ENCODE measurements at places on chromosomes 1 and 21.

DNA sequence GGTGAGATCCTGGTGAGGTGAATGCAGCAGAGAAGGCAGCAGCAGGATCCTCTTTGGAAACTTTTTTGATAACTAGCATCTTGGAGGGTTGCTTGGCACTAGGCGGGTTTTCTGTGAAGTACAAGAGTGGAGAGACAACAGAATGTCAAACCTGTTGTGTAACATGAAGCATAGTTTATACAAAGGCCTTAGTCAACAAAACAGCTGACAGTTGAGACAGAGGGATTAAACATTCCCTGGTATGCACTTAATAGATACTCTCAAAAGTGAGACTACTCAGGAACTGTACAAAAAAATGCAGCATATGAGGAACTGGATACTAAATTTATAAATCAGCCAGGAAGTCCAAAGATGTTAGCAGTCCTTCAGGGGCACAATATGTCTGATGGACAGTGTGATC, 16.4 kb upstream of the CCDC17 start:
- no peak for DNase-seq

- peak; percentile 49 for DNase-seq
Measured at GRCh38 chr1:244653439-244654107, 647 bp downstream of the DESI2 start.

DNA sequence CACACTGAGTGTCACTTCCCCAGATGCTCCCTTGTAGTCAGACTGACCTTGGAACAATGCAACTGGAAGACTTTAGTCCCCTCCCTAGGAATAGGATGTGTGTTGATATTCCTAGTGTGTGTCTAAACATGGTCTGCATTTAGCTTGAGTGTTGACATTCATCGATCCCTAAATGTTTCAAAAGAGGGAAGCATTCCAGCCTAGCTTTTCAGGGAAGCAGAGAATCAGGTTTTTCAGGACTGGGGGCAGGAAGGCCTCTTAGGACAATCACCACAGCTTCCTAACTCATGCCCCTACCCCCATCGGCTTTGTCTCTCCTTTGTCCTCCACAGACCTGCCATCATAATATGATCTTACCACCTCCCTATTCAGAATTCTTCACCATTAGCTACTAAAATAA, 43.4 kb downstream of the NMNAT2 start:
- no peak for DNase-seq

DNA sequence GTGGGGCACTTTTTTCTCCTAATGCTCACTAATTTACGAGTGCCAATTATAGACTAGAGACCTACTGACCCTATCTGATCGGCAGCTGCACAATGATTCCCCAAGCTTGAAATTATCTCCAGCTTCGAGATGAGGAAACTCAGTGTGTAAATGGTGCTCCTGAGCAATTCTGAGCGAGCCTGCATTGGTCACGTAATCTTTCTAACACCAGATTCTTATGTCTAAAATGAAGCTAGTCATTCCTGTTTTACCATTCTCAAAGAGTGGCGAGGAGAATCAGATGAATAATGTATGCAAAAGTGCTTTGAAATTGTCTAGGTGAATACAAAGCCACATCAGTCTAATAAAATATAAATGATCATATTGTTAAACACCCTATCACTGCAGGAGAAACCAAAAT, 318.1 kb upstream of the FAM78B start:
- no peak for DNase-seq

- DNase-seq: no peak
Measured at GRCh38 chr1:30657131-30658013, 66.0 kb downstream of the MATN1 start.

GRCh38 chr1:221626041-221626440, 115.8 kb downstream of the DUSP10 start:
- no peak for DNase-seq

DNA sequence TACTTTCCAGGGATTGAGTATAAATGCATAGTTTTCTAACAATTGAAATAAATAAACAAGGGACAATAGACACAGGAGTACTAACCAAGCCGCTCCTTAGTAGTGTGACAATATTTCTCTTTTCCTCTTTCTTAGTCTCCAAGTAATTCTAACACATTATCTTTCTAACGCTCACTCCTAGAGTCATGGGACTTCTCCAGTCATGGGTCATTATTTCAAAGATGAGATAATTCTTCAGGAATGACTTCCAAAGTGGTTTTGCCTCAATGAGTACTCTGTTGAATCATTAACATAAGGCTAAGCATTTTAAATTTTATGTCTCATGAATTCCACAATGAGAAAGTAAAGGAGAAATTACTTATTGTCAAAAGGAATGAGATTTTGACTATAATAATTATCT, 605.8 kb upstream of the ADAMTS5 start:
- no peak for DNase-seq

- DNase-seq: no peak
Measured at GRCh38 chr1:67571406-67571805, 113.6 kb upstream of the GADD45A start.

DNA sequence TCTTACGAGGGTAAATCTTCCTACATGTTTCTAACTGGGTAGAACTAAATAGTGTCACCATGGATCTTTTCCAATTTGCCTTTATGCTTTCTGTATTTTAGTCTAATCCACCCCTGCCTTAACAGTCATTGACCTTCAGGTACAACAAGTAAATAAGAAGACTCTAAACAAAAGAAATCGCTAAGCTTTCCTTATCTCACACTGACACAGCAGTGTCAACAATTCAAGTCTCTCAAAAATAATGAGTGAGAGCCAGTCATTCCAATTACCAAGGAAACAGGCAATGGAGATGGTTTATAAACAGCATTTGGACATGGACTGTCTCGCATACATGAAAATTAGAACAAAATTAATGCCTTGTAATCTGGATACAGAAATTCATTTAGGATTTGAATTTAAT, 365.8 kb downstream of the VAV3 start:
- DNase-seq: no peak

DNA sequence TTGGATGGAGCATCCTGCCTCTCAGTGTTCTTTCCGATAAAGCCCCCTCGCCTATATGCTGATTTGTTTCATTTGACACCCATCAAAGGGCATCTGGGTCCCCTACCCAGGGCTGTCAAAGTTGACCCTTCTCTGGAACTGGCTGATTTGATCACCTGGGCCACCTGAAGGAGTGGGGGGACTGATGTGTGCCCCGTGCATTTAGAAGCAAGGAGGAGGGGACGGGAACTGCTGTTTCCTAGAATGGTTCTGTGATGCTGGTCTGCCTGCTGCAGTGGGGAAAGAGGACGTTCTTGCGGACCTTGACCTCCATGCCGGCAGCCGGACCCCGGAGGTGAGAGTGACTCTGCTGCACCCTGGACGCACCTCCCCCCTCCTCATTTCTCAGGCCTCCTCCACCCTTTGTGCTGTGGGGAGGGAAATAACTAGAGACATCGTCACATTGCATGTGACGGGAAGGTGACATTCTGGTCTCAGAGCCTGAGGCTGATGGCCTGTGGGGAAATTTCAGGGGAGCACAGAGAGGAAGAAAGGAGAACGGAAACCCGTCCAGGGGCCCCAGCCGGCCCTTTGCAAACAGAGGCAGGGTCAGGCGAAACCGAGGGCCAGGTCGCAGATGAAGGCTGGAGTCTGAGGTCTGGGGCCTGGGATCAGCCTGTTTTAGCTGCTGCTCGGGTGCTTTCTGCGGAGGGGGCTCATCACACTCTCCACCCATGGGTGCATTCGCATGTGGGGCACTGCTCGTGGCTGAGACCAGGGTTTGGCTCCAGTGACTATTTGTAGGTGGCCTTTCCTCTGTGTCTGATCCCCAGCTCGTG, 25.7 kb downstream of the CRYAA start:
- peak; percentile 39 for DNase-seq

DNA sequence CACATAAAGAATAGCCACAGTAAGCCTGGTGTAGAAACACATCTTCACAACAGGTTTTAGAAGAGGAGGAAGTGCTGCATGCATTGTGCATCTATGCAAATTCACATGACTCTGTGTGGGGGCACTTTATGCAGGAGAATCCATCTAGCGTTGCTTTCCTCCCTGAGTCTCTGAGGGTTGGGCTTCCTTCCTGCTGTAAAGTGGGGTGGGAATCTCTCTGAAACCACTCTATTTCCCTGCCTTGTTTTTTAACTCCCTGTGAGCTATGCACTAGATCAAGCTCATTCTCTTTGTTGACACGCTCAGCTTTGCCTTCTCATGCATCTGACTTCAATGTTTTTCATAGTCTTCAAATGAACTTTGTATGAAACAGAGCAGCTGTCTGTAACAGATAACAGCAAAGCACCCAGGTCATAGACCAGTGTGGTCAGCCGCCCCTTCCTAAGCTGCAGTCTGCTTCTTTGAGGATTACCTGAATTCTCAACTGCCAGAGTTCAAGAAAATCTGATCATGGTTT, 102.7 kb upstream of the DPH5 start:
- DNase-seq: no peak

DNA sequence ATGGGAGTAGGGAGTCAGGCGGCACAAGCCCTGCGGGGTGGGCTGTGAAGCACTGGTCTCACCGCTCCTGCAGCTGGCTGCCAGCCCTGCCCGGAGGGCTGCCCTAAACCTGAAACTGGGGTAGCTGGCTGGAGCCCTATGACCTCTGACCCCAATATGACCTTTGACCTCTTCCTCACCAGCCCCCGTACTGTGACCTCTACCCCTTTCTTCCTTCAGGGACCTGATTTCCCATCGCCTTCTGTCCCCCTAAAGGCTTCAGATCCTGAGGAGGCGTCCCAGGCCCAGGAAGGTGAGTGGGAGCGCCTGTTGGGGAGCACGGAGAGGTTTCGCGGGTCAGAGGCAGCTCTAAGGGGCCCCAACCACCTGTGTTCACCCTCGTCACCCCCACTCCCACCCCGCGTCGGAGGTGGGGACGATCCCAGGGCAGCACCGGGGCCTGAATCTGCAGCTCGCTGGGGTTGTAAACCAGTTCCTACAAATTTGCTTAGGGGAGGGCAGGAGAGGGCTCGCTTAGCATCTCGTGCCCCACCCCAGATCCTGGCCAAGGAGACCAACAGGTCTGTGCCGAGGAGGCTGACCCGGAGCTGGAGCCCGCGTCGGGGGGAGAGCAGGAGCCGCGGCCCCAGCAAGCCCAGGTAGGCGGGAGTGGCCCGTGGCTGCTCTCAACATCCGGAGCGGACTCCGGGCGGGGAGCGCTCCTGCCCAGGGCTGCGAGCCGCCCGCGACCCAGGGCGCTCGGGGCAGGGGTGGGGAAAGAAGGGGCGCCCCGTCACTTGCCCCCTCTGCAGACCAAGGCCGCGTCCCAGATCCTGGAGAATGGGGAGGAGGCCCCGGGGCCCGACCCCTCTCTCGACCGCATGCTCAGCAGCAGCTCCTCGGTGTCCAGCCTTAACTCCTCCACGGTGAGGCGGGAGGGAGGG, 7.3 kb downstream of the SYTL1 start:
- DNase-seq: no peak

DNA sequence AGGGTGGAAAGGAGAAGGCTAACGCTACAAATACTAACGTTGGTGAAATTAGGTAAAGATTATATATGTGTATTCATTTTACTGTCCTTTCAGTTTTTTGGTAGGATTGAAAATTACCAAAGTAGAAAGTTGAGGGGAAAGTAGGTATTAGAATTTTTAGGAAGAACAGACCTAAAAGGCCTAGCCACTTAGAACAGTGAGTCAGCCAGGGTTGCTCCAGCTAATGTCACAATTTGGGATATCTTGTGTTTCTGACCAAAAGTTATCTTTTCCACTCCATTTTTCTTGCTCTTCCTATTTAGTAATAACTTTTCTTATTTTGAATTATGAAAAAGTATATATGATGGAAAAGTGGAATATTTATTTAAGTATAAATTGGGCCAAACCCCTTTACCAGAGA, 40.1 kb downstream of the F3 start:
- no peak for DNase-seq

DNA sequence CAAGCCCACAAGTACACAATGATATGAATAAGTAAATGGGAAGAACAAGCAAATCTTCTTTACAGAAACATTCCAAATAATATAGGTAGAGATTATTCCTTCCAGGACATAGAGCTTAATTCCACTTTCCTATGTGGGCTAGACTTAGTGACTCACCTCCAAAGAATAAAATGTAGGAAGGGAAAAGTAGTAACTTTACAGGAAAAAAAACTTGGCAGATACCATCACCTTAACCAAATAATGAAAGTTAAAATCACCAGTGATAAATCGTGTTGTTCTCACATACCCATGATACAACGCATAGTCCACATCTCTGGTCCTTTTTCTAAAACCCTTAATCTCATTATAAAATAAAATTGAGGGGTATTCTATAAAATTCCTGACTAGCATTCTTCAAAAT, 260.8 kb downstream of the SPATA17 start:
- no peak for DNase-seq

DNA sequence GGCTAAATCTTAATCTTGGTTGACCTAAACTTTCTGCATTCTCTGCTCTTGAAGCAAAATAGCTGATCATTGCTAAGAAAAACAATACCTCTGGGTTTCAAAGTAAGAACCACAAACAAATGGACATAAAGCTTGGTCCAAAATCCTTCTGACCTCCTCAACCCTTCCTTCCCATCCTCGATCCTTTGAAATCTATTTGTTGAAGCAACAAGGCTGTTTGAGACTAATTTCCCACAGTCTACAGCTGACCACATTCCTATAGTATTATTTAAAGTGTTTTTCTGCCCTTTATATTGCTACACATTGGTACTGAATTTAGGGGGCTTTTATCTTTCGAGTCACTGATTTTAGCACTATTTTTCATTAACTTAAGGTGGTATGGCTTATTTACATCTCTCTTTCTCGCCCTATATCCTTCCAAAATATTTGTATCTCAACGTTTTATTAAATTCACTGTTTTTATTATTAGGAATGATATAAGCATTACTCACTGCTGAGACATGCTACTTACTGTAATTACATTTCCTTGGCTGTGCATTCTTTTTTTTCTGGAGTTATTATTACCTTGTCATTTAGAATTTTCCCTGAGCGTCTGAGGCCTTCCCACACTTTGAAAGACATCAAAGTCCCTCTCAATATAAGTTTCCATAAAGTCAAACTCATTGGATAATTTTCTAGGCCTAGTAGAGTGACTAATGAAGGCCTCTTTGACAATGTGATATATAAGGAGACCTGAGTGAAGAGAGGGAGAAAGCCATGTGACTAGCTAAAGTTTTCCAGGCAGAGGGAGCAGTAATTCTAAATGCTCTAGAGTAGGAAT, 73.9 kb downstream of the RAB3GAP2 start:
- DNase-seq: no peak

DNA sequence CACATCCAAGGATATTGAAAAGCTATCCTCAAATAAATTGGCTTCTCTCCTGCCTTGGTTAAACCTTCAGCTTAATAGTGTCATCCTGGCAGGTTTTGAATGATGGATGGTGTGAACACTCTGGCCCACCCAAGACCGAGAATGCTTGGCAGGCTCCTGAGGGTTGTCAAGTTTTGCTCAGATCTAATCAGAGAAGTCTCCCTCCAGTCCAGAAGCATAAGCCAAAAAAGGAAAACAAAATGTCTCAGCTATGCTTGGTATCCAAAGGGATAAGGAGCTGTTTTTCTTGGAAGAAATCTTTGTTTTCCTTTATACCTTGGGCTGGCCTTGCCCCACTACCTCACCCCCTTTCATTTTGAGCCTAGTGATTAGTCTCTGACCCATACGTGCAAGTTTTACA, 172.7 kb downstream of the CRB1 start:
- no peak for DNase-seq

DNA sequence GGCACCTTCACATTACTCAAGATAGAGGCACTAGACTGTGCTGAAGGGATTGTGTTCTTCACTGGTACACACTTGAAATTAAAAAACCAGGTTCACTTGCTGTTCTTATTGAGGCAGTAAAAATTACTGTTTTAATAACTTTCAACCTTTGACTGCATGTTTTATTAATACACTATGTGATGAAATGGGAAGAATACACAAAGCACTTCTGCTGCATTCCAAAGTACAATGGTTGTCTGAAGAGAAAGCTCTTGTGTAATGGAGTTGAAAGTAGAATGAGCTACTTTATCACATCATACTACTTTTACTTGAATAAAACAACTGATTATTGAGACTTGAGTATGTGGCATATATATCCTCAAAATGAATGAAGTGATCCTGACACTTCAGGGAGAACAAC, 49.7 kb downstream of the LRRC8C start:
- DNase-seq: no peak
